Glutamatergic neuron (in vitro differentiated cells): ENCODE measurements at places on chromosomes 7 and 10.

DNA sequence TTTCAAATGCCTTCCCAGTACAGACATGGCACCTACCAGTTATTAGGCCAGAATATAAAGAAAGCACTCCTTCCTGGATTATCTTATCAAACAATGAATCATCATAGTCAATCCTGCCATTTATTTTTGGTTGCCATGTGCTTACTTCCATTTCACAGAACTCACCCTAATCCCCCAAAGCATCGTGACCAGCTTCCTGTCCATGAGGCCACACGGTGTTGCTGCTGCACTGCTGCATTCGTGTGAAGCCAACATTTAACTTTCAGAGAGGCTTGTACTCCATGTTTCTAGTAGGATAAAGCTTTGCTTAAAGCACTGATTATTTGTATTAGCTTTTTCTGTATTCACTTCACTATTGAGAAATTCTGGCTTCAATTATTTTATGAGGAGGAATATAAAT, 14.4 kb downstream of the COL28A1 start:
- DNase-seq, result no peak

- DNase-seq, result no peak
These were observed 59.2 kb upstream of the JAZF1 start for GRCh38 chr7:28239823-28240204.

- no peak for DNase-seq
These were observed 12.5 kb downstream of the STAG3 start for GRCh38 chr7:100190048-100190711.

DNA sequence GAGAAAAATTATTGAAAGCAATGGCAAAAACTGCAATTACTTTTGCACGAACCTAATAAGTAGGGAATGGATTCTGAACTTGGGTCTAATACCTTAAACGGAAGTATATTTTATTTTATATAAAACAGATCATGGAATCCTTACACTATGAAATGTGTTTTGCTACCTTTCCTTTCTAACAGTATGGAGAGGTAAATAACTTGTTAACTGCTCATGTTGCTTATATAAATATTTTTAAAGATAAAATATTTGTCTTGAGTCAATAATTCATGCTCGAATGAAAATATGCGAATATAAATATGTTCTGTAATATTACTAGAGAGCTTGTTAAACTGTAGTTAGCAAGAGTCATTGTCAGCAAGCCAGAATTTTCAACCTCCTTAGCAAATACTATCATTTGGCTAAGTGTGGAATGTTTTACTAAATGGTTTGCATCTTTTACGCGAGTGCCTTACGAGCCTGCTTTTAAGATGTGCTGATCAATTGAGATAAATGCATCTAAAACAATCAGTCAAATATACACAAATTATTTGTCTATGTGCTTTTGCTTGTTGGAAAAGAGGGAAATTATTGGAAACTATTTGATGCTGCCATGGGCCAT, 5.9 kb downstream of the GNAT3 start:
- DNase-seq, result no peak

- no peak for DNase-seq
These were observed 83.7 kb downstream of the RBM33 start for GRCh38 chr7:155728116-155728515.

- DNase-seq, result no peak
These were observed 105.3 kb upstream of the FAM20C start for GRCh38 chr7:87047-87446.

DNA sequence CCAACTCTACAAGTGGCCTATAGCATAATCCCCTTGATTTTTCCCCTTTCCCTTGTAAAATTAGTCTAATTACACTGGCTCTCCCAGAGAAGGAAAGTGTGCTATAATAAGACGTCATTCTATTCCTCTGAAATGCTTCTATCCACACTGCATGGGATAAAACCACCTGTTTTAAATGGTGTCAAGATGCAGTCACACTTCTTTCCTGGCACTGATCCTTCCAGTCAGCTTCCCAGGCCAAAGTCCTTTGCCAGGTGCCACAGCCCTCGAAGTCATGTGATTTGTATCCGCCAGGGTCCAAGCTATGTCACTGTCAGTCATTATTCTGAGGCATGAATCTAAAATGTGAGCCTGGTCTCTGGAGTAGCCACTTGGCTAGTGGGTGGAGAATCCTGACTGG, 169.0 kb upstream of the KIAA1217 start:
- DNase-seq, result no peak

DNA sequence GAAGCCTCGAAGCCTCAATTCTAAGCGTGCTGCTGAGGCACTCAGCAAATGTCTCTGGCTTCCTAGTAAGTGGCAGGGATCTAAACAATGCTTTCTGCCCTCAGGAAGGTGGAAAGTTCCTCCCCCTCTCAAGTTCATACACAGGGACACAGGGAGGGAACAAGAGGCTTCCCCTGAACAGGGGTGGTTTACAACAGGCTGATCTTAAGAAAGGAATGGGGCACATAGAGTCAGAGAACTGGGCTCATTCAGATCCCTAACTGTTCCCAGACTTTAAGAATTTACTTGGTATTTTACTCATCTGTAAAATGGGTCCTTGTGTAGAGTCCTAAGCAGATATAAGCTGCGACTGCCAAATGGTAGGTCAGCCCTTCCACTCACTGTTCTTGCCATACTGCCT, 2.5 kb downstream of the TNS3 start:
- DNase-seq, result no peak

- DNase-seq, result no peak
These were observed 396.2 kb downstream of the TYW1 start for GRCh38 chr7:67392596-67393438.

DNA sequence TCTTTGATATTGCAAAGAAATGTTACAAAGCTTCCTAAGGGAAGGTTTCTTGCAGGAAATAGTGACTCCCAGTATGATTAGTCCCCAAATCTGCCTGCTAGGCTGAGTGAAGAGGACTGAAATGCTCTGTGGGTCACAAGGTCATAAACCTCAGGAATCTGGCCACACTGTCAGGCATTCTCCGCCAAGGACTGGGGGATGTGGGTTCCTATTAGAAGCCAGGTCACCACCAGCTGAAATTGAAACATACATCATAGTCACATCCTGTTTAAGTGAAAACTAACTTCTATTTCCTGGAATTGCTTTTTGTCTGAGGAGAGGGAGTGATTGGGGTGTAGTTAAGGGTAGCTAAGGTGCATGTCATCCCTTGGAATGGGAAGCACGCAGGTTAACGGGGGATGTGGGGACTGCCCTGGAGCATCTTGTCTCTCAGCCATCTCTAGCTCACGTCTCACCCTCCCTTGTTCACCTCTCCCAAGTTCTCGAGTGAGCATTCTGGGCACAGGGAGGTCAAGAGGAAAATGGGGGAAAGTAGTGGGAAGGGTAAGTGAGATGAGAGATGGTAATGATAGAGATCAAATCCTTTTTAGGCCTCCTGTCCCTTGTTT, 12.0 kb upstream of the GSAP start:
- DNase-seq, result no peak

DNA sequence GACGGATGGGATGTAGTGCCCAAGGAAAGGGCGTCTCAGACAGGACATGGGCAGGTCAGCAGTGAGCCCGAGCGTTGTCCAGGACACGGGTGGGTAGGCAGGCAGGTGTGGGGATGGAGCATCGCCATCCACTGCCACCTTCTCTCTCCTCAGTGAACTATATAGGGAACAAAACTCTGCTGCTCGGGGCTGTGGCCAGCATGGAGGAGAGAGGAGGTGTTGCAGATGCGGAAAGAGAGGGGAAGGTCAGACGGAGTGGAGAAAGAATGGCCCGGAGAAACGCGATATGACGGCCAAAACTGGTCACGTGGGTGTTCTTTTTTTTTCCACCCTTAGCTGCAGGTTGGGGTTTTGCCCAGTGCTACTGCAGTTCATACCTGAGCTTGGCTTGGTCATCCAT, 71.2 kb downstream of the GRID1 start:
- DNase-seq, result peak; percentile 6

DNA sequence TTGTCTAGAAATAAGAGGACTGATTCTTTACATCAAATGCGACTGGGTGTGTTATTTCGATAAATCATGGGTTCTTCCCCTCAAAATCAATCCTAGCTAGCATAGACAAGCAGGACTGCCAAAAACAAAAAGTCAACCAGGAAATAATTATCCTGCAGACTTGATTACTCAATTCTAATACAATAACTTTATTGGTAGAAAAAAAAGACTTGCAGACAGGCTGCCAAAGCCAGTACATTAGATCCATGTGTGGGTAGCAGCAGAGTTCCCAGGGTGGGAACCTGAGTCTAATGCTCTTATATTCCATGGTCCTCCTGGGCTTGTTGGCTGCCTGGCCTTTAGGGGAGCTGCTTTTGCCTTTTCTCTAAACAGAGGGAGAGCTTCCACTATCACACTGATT, 7.8 kb downstream of the AFAP1L2 start:
- DNase-seq, result no peak

GRCh38 chr7:155922067-155922816, 110.0 kb upstream of the SHH start:
- DNase-seq, result no peak

DNA sequence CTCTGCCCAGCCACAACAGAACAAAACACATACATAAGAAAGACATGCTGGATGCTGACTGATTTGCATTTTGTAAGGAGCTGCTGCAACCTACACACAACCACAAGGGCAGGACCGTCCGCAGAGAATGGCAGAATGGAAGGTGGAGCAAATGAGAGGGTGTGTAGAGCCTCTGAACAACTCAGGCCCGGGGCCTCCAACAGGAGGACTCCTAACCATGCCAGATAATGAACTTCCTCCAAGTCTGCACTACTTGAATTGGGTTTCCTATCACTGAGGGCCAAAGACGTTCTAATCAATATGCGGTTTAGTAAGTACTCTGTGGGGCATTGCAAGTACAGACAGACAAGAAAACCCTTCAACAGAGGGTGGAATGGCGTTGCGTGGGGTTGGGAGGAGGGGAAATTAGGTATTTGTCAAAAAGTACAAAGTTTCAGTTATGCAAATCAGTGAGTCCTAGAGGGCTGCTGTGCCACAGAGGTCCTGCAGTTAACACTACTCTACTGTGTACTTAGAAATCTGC, 14.6 kb downstream of the VOPP1 start:
- DNase-seq, result no peak

- no peak for DNase-seq
These were observed 582 bp downstream of the TPST1 start for GRCh38 chr7:66205741-66206090.

GRCh38 chr7:156543699-156544598, 96.6 kb upstream of the RNF32 start:
- no peak for DNase-seq

GRCh38 chr7:4822677-4823076, 39.2 kb downstream of the PAPOLB start:
- DNase-seq, result no peak

GRCh38 chr10:131973160-131973951, 8.4 kb downstream of the BNIP3 start:
- peak; percentile 40 for DNase-seq

- no peak for DNase-seq
These were observed 159.6 kb downstream of the PARD3 start for GRCh38 chr10:34655286-34656170.

- DNase-seq, result no peak
These were observed 68.8 kb downstream of the ADCYAP1R1 start for GRCh38 chr7:31120800-31121513.

DNA sequence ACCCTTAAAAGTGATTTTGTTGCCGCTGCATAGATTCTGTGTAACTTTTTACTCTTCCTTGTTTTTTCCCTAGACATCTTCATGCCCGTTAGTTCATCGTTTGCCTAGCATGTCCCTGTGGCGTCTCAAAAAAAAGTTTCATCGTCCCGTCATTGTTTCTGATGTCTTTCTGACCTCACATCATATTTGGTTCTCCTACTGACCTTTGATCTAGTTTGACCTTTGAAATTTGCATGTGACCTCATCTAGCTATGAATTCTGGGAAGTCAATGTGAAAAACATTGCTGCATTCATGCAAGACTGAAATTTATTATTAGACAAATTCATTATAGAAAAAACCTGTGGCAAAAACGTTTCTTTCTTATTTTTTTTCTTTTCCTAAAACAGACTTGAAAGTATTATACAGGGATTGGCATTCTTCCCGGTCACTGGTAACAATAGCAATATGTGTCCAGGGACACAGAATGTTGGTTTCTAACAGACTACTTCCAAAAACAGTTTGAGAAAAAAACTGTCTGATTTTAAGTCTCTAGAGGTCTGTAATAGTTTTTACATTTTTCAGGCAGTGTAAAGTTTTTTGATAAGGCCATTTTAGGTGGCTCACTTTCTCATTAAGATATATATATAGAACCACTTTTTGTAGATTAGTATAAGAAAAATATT, 280.9 kb downstream of the USP6NL start:
- no peak for DNase-seq
